ENCODE measurements at places on chromosomes 4 and X.

DNA sequence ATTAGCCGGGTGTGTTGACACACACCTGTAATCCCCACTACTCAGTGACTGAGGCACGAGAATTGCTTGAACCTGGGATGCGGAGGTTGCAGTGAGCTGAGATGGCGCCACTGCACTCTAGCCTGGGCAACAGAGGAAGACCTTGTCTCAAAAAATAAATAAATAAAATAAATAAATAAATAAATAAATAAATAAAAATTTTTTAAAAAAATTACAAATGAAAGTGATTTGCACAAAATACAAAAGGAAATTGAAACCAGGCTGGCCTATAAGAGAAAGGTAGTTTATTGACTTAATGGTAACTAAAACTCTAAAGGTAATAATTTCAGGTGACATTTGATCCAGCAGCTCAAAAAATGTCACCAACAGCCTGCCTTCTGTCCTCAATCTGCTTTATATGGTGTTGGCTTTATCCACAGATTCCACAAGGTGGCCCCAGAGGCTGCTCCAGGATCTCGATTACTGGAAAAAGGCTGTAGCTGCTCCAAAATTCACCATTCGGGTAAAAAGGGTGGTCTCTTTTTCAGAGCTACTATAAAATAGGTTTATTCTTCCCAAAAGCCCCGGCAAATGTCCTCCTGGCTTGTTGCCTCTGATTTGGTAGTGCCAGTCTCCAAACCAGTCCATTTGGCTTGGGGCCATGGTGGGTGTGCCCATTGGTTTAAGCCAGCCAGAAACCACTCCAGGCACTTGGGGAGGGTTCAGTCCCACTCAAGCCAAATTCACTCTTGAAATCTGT, 61.4 kb upstream of the TRIM2 start:
- peak; percentile 52 for DNase-seq

DNA sequence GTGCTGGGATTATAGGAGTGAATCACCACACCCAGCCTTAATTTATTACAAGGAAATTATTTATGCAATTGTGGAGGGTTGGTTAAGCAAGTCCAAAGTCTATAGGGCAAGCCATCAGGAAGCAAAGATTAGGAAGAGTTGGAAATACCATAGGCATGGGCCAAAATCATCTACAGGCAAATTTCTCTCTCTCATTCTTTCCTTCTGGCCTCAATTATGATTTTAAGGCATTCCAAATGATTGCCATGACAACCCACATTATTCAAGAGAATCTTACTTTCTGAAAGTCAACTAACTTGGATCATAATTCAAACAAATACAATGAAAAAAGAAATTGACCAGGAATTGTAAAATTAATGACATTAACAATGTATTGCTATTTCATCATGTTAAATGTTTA, 400.8 kb downstream of the GPM6A start:
- no peak for DNase-seq

GRCh38 chr4:87497578-87497977, 31.6 kb downstream of the SPARCL1 start:
- no peak for DNase-seq

- no peak for DNase-seq
Measured at GRCh38 chr4:12965334-12965733, 518.8 kb downstream of the RAB28 start.

DNA sequence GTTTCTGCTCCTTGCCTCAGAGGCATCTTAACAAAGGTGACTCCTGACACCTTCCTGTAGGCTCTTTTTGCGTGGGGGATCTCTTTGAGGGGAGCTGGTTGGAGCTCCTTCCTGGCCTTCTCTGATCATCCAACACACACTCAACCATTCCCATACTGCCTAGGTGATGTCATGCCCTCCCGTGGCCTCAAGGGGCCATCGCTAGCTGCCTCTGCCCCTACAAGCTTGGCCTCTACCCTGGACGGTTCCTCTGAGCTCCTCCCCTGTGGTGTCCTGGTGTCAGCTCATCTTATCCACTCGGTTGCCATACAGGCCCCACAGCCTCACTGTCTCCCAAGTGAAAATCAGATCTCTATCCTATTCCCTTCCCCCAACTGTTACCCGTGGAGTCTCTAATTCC, 13.7 kb upstream of the ZNF185 start:
- DNase-seq: no peak

GRCh38 chrX:31543634-31544033, 471.8 kb upstream of the FTHL17 start:
- DNase-seq: no peak

- no peak for DNase-seq
Measured at GRCh38 chr4:74402692-74403456, 37.9 kb downstream of the EREG start.

GRCh38 chr4:23838607-23839006, 51.2 kb downstream of the PPARGC1A start:
- no peak for DNase-seq

- no peak for DNase-seq
Measured at GRCh38 chr4:102042871-102043802, 252.6 kb downstream of the BANK1 start.

- DNase-seq: no peak
Measured at GRCh38 chr4:142222127-142222526, 585.7 kb downstream of the IL15 start.

DNA sequence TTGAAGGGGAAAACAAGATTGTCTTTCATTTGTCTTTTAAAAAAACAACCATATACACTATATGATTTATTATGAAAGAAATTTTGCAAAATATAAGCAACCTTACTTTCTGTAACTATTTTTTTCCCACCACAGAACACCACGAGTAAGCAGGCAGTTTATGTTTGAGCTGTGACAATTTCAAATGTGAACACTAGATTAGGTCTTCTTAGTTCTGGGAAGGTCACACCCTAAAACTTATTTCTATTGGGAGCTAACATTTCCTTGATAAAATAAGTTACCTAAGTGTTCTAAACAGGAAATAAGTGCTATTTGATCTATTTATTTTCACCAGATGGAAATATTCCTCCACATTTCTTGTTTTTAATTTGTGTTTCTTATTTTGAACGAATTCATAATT, 50.6 kb downstream of the PCDH7 start:
- DNase-seq: no peak

- no peak for DNase-seq
Measured at GRCh38 chrX:41785685-41786084, 61.7 kb downstream of the GPR82 start.

DNA sequence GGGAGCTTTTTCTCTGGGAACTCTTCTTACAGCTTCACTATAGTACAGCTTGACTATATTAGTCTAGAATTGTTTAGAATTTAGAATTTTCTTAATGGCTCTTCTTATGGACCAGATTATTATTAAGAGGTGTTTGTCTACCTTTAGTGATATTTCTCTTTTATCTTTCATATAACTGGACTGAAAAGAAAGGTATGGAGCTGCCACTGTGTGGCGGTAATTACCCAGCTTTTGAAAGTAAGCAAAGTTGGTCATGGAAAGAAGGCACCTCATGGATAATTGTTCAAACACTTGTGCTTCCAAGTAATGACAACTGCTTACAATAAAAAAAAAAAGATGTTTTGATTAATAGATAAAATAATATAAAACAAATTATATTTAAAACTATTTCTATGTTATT, 1112.5 kb downstream of the TECRL start:
- no peak for DNase-seq

- no peak for DNase-seq
Measured at GRCh38 chrX:1273896-1274295, 5.3 kb downstream of the CSF2RA start.

GRCh38 chrX:123878252-123878721, 18.4 kb downstream of the XIAP start:
- DNase-seq: peak; percentile 24

DNA sequence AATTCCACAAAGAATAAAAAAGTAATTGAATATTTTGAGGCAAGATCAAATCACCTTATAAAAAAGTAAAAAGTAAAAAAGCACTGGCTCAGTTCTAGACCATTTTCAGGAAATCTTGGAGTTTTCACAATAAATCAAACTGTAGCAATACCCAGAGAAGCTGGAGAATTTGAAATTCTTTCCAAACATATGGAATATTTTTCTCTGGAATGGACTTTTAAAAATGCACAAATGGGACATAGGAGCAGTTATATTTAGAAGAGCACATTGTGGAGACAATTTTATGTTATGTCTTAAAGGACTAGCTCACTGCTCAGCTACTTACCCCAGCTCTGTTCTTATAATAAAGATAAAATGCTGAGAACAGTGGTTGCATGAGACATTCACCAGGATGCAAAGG, 211.9 kb upstream of the KIT start:
- DNase-seq: no peak

DNA sequence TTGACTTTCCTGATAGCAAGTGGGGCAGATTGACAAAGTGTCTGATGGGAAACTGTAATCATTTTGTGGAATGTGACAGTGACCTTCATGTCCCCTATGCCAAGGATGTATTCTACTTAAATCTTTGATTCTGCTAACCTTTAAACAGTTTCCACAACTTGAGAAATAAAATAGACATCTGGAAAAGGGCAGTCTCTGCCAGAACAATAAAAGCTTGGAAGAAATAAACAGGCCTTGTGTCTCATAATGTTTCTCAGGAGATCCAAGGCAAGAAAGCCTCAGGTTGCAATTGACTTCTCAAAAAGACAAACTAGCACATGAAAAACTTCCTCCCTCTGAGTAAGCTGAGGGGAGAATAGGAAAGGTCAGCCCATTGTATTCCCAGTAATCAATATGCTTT, 174.9 kb downstream of the FSTL5 start:
- DNase-seq: no peak

DNA sequence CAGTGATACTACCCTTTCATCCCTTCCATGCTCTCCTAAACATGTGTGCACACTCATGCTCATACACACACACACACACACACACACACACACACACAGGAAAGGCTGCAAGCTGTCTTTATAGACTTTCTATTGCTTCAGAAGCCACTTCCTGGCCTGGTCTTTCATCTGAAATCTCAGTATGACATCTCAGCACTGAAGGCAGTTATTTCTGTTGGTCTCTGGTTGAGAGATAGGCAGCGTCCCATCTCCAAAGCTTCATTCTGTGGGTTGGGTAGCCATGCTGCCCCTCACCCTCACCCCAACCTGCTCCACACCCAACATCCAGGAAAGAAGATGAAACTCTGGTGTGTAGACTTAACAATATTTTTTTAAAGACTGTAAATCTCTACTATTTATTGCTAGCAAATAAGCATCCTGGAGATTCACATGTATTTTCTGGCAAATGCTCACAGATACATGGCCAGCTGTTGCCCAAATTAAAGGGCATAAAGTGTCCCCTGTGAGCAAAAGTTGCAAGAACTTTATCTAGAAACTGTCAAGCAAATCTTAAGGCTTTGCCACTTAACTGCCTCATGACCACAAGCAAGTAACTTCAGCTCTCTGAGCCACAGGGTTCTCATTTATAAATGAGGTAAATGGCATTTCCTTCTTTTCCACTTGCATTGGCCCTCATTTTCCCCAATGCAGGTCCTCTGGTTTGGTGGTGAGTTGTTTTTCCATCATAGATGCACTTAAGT, 189.8 kb upstream of the AFF2 start:
- DNase-seq: no peak

GRCh38 chrX:1097328-1097727, 115.1 kb downstream of the CRLF2 start:
- no peak for DNase-seq

DNA sequence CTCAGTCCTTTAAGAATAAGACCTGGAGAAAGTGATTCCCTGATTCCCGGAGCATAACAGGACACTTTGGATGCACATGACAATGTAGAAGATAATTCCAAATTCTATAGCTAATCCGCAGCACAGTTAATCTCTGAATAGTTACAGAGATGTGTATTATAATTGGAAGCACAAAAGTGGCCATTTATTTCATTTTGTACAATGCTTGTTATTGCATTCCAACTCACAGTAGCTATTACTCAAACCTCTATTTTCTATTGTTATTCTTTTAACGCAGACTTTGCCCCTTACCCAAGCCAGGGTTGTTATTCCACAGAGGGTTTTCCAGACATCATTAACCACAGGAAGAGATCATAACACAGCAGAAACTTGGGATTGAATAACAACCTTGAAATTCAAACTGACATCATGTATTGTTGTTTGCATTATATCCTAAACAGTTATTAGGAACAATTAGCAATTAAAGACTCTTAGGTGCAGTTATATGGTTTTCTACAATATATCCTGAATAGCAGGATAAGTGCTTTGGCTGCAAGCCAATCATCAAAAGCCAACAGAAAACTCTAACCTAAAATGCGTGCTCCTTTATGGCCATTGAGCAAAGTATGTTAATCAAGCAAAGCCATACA, 984.0 kb upstream of the TENM3 start:
- DNase-seq: no peak

DNA sequence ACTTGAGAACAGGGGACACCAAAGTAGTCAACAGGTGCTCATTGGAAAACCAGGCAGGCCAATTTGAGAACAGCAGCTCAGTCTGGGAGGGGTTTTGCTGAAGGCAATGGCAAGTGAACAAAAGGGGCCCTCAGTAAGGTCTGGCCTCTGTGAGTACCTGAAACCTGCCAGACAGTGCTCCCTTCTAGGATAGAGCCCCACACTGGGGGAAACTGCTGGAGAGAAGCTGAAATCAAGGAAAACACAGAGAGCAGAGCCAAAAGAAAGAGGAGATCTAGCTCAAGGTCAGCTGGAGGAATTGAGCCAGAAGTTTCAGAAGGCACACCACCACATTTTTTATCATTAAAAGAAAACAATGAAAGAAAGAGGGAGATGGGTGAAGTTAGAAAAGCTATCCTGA, 28.2 kb downstream of the PNMA6E start:
- DNase-seq: no peak

GRCh38 chr4:82951196-82951595, 50.7 kb downstream of the THAP9 start:
- DNase-seq: no peak

- DNase-seq: no peak
Measured at GRCh38 chrX:10450229-10450958, 170.0 kb downstream of the MID1 start.

DNA sequence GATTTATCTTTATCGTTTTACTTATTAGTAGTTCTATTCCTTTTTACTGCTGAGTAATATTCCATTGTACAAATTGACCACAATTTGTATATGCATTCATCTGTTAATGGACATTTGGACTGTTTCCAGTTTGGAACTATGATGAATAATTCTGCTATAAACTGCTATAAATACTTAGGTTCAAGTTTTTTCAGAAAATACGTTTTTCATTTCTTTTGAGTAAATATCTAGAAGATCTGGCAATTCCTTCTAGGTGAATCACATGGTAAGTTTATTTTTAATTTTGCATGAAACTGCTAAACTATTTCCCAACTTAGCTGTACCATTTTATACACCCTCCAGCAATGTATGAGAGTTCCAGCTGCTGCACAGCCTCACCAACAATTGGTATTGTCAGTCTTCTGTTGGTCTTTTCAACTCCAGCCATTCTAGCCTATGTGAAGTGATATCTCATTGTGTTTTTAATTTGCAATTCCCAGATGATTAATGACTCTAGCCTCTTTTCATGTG, 22.2 kb downstream of the LIN54 start:
- no peak for DNase-seq

- DNase-seq: no peak
Measured at GRCh38 chr4:124573056-124573455, 139.5 kb downstream of the ANKRD50 start.

DNA sequence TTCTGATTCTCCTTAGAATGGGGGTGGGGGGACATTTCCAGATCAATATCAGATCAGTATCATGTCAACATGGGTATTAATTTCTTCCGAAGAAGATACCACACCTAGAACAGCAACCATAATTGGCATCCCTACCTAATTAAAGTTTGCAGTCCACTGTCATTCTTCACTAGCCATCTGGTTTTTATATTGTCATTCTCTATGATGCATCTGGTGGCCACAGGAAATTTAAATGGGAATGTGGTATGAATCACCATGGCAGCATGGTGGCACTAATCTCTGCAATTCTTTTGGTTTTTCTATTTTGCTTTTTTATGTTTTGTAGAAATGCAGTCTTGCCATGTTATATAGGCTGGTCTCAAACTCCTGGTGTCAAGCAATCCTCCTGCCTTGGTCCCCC, 16.6 kb upstream of the UBE2D3 start:
- DNase-seq: no peak

Measured in GM10248 (cell line).